ENCODE measurements at places on chromosomes 2 and 18.

GRCh38 chr2:168948621-168949212 lies 47.6 kb downstream of the G6PC2 start:
- no peak for DNase-seq

GRCh38 chr2:224400886-224401632 lies 848 bp downstream of the FAM124B start:
- DNase-seq, result no peak

DNA sequence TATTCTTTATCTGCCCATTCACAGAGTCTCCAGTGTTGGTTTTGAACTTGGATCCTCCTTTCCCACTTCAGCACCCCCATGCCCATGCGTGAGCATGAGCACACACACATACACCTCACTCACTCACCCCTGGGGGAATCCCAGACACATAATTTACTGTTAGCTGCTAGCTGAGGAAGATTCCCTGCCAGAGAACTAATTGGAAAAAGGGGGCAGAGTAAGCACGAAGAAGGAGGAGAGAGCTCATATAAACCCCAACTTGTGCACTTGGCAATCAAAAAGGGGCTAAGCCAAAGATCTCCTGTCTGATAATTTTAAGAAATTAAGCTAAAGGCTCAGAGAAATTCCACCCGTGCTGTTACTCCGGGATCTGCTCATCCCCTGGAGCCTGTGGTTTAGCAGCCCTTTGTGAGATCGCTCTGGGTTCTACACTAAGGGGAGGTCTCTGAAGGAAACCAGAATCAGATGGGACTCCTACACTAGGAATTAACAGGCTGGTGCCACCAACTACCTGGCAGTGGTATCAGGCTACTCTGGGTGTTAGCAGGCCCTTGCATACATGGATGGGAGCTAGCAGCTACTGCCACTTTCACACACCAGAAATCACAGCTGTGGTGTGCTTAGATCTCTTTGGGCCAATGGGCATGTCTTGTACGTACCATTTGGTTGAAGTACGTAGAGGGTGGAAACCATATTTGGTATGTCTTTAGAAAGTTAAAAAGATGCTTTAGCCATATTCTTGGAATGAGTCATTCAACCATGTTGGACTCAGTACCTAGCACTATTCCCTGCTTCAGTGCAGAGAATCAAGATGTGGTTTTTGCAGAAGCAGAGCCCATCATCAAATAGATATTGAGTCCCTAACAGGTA lies 95.6 kb upstream of the SLC14A2 start:
- no peak for DNase-seq

- no peak for DNase-seq
Observed at GRCh38 chr2:28382755-28383154, 9.9 kb upstream of the FOSL2 start.

DNA sequence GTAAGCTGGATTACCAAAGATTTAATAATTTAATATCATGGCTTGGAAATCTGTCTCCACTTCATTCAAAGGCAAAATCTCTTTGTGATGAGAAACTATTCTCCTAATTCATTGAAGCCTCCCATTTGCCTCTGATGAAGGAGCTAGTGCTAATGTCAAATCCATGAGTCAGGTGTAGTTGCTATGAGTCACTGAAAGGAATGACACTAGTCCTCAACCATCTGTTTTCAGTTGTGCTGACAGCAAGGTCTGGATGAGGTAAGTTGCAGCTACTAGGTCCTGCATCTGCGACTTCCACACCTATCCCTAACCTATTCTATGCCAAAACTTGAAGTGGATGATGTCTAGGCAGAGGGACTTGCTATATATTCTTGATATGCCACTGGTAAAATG lies 324.0 kb upstream of the UBE2E3 start:
- DNase-seq, result peak; percentile 53

GRCh38 chr18:10858477-10858876 lies 290.9 kb downstream of the PIEZO2 start:
- DNase-seq, result no peak
